ENCODE measurements at places on chromosomes 7 and 10.

- H3K4me1 ChIP-seq: peaks cover 2% of the 10 kb centered on the region
- peaks cover 44% of the 10 kb centered on the region for H3K27me3 ChIP-seq
- no peak overlapping the region for H3K4me3 ChIP-seq
- no peaks in the 10 kb centered on the region for H3K36me3 ChIP-seq
- DNase-seq: no peak
- H3K27ac ChIP-seq: no peak overlapping the region
Observed at GRCh38 chr7:140058517-140058916, 4.2 kb downstream of the PARP12 start.

DNA sequence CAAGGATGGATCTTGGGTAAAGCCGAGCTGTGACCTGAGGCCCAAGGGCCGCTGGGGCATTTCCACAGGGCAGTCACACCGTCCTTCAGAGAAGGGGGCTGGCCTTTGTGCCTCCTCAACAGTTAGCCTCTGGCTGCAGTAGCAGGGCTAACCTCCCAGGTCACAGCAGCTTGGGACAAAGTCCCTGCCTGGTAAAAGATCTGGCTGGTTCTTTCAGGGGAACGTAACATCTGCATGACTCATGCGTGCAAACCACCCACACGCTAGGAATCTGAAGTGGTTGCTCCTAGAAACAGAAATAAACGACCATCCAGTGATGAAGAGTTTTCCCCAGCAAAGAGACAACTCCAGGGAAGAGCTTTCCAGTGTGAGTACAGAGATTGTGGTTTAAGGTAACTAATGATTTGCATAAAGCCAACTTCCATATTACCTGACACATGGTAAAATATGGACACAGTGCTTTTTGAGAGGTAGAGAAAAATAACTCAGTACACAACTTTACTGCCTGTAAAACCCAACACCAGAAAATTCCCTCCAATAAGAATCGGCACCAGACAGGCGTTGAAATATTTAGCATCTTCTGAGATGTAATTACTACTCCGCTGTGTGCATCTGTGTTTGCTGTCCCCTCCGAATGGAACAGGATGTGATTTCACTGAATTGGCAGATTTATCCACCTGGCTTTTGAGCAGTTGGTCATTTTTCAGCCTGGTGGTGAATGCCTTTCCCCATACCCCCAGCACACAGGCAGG is 84.9 kb upstream of the ADRB1 start:
- H3K27me3 ChIP-seq: no peaks in the 10 kb centered on the region
- no peak overlapping the region for H3K27ac ChIP-seq

DNA sequence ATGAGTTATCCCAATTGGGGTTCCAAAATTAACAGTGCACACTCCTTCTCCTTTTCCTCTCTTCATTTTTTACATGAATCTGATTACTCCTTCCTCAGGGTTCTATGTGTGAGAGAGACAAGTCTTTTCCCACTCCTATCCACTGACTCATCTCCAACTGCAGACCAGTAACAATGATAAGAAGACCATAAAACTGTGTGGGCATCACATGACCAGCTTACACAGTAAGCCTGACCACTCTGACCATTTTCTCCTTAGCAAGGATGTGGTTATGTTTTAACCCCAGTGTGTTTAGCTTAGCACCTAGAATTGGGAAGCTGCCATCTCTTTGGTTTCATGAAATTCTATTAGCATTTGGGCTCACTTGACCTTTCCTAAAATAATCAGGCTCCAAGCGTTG is 145.0 kb upstream of the CALCR start:
- DNase-seq: no peak
- no peaks in the 10 kb centered on the region for H3K36me3 ChIP-seq
- H3K27me3 ChIP-seq: peaks cover 3% of the 10 kb centered on the region

- no peak overlapping the region for H3K27ac ChIP-seq
- H3K4me3 ChIP-seq: no peak overlapping the region
- no peak for DNase-seq
- no peaks in the 10 kb centered on the region for H3K4me1 ChIP-seq
- H3K27me3 ChIP-seq: no peaks in the 10 kb centered on the region
Observed at GRCh38 chr7:34315032-34315431, 343.0 kb upstream of the NPSR1 start.

- no peak overlapping the region for H3K27ac ChIP-seq
- H3K27me3 ChIP-seq: peaks cover 20% of the 10 kb centered on the region
- H3K4me1 ChIP-seq: no peaks in the 10 kb centered on the region
- no peaks in the 10 kb centered on the region for H3K36me3 ChIP-seq
- no peak overlapping the region for H3K4me3 ChIP-seq
Observed at GRCh38 chr10:77361831-77362230, 275.8 kb downstream of the KCNMA1 start.

- peaks cover 8% of the 10 kb centered on the region for H3K36me3 ChIP-seq
- H3K4me1 ChIP-seq: peaks cover 17% of the 10 kb centered on the region
- H3K27ac ChIP-seq: no peak overlapping the region
Observed at GRCh38 chr10:125802739-125803138, 20.3 kb downstream of the UROS start.

- no peaks in the 10 kb centered on the region for H3K27me3 ChIP-seq
- peak overlapping the region; percentile 91 for H3K4me3 ChIP-seq
Observed at GRCh38 chr10:92846854-92847201, 1.5 kb upstream of the EXOC6 start.

GRCh38 chr10:5284311-5285057 is 80.3 kb upstream of the UCN3 start:
- H3K27me3 ChIP-seq: peaks cover 3% of the 10 kb centered on the region
- H3K4me3 ChIP-seq: no peak overlapping the region
- H3K36me3 ChIP-seq: no peaks in the 10 kb centered on the region
- H3K4me1 ChIP-seq: peaks cover 3% of the 10 kb centered on the region
- H3K27ac ChIP-seq: no peak overlapping the region
- DNase-seq: no peak

DNA sequence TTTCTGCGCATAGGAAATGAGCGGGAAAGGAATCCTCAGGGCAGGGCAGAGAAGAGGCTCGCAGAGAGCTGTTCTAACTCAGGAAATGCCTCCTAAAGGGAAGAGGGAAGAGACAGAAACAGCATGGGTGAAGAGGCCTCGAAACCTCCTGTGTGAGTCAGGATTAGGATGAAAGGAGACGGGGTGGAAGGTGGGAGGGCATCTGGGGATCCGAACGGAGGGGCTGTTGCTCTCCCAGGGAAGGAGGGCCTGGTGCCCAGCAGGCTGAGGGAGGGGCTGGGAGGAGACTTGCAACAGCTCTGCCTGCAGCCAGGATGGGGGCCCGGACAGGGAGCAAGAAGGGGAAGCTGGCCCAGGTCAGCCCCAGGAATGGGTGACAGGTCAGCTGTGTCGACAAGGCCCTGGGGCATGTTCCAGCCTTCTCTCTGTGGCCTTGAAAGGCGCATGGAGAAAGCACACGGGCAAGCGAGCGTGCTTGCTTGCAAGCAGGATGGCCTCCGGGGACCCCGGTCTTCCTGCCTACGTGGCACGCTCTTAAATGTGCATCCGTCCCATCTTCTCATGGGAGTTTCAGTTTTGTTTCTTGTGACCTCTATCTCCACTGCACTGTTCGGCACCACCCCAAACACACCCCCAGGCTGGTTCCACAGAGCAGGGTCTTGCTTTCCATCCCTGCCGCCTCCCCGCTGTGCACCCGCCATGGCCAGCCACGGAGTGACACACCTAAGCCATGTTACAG is 63.5 kb downstream of the HIPK2 start:
- H3K27me3 ChIP-seq: no peaks in the 10 kb centered on the region
- no peak overlapping the region for H3K4me3 ChIP-seq
- H3K36me3 ChIP-seq: peaks cover 35% of the 10 kb centered on the region

- peaks cover under 1% of the 10 kb centered on the region for H3K4me1 ChIP-seq
- no peaks in the 10 kb centered on the region for H3K27me3 ChIP-seq
- no peak within 1 kb of the TSS for H3K4me3 ChIP-seq
- DNase-seq: no peak
Observed at GRCh38 chr7:130292682-130293257, at the start of gene CPA4. Gene CPA4 (plus strand): TSS chr7:130293161. CDS start chr7:130293181, 20 bp downstream.

DNA sequence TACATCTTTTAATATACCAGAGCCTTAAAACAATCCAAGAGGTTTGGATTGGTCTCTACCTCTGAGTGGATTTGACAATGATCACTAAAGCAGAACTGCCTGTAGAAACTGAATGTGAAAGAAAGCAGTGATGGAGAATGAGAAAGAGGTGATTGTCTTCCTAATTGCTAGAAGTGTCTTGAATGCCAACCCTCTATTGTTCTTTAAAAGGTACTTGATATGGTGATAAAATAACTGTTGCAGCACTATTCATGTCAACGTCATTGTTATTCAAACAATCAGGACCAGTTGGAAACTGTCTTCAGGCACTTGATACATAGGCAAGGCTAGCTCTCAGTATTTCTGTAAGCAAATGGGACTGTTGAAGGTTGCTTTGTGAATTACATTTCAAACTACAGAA is 47.9 kb upstream of the ITPRID1 start:
- H3K4me3 ChIP-seq: no peak overlapping the region
- no peak overlapping the region for H3K27ac ChIP-seq
- DNase-seq: no peak
- H3K36me3 ChIP-seq: no peaks in the 10 kb centered on the region
- H3K4me1 ChIP-seq: peaks cover 6% of the 10 kb centered on the region

- H3K27me3 ChIP-seq: no peaks in the 10 kb centered on the region
- H3K4me1 ChIP-seq: no peaks in the 10 kb centered on the region
- no peak for DNase-seq
- no peak overlapping the region for H3K27ac ChIP-seq
- peaks cover 5% of the 10 kb centered on the region for H3K36me3 ChIP-seq
Observed at GRCh38 chr7:2993868-2994267, 49.8 kb downstream of the CARD11 start.

DNA sequence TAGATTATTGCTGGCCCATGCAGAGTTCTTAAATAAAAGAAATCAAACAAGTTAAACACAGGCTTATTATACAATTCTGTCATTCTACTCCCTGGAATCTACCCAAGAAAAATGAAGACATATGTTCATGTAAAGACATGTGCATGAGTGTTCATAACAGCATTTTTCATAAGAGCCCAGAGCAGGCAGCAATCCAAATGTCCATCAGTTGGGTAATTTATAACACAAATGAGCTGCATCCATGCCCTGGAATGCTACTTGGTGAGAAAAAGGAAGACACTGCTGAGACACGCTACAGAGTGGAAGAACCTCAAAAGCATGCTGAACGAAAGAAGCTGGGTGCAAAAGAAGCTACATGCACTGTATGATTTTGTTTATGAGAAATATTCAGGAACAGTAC is 342.6 kb downstream of the TCERG1L start:
- H3K4me3 ChIP-seq: no peak overlapping the region
- no peak overlapping the region for H3K27ac ChIP-seq
- H3K4me1 ChIP-seq: no peaks in the 10 kb centered on the region
- H3K36me3 ChIP-seq: no peaks in the 10 kb centered on the region

- H3K4me1 ChIP-seq: peaks cover 7% of the 10 kb centered on the region
- H3K27ac ChIP-seq: no peak overlapping the region
- H3K4me3 ChIP-seq: no peak overlapping the region
- H3K27me3 ChIP-seq: peaks cover 7% of the 10 kb centered on the region
Observed at GRCh38 chr10:88926566-88927415, 25.8 kb downstream of the ACTA2 start.

GRCh38 chr10:17512341-17513001 is 58.1 kb upstream of the ST8SIA6 start:
- no peaks in the 10 kb centered on the region for H3K4me1 ChIP-seq
- H3K4me3 ChIP-seq: no peak overlapping the region
- peak overlapping the region; percentile 41 for H3K27ac ChIP-seq
- H3K36me3 ChIP-seq: no peaks in the 10 kb centered on the region
- H3K27me3 ChIP-seq: peaks cover 2% of the 10 kb centered on the region

DNA sequence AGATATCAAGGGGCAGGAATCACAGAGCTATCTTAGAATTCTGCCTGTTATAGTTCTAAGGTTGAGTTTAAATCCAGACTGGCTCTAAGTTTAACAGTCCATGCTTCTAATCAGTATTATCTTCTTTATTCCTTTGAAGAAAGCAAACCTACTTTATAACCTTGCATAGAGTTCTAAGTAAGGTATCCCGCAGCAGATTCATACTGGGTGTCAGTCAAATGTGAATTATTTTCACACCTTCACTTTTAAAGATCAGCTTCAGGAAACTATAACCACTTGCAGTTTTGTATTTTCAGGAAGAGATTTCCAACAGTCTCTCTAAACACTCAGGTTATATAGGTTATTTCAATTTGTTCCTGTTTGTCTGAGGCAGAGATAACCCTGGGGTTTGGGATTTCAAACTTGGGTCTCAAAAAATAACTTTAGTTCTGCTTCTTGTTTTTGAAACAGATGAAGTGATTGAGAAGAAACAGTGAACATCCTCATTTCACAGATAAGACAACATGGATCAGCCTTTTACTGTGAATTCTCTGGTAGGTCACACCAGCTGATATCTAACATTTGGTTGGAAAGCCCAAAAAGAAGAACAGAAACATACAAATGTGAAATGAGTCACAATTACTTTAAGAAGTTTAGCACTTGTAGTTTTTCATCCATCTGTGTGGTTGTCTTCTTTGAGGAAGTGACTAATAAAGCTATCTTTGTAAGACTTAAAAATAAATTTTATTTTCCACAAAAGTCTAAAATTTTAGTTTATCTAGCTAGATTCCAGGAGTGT is 21.4 kb downstream of the STAMBPL1 start:
- H3K4me1 ChIP-seq: peaks cover 17% of the 10 kb centered on the region
- no peak overlapping the region for H3K4me3 ChIP-seq
- no peak overlapping the region for H3K27ac ChIP-seq
- H3K27me3 ChIP-seq: peaks cover 3% of the 10 kb centered on the region
- DNase-seq: no peak

DNA sequence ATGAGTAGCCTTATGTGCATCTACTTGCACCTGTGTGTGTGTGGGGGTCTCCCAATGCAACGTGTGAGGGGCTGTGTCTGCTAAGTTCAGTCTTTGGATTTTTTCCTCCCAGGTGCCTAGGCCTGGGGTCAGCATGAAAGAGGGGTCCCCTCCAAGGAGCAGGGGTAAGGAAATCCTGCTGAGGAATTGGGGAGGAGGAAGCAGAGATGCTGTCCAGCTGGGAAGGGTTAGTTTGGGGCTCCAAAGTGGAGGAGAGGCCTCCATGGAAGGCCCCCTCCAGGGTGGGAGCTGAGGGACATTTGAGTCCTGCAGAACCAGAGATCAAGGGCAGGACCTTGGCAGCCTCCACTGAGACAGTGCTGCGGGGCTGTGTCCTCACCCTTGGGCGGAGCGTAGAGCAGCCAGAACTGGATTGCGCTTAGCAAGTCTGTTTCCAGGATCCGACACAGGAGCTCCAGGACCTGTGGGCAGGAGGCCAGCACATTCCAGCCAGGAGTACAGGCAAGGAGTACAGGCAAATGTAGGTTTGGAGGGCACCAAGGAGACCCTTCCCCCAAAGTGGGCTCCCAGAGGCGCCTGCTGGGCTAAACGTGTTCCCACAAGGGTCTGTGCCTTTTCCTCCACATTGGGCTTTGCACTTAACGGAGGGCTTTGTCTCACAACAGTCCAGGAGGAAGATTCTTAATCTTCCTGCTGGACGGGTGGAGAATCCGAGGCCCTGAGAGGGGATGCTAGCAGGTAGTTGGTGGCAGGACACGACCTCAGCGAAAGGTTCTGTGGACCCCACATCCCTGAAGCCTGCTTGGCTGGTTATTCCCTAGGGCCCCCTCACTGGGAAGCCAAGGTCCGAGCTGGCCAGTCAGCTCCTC is 10.1 kb downstream of the TBATA start:
- no peaks in the 10 kb centered on the region for H3K4me1 ChIP-seq
- H3K36me3 ChIP-seq: no peaks in the 10 kb centered on the region
- no peak overlapping the region for H3K4me3 ChIP-seq

- peaks cover 4% of the 10 kb centered on the region for H3K4me1 ChIP-seq
- peaks cover 27% of the 10 kb centered on the region for H3K27me3 ChIP-seq
- H3K4me3 ChIP-seq: no peak overlapping the region
- peaks cover 1% of the 10 kb centered on the region for H3K36me3 ChIP-seq
Observed at GRCh38 chr10:128747582-128748346, 621.5 kb upstream of the MKI67 start.

Data from progenitor cell of endocrine pancreas (in vitro differentiated cells).